T-helper 1 cell (primary cell): ENCODE measurements at places on chromosomes 5 and 9.

- DNase-seq: no peak
These were observed 204.7 kb downstream of the TTLL11 start for GRCh38 chr9:121888438-121888775.

GRCh38 chr9:71962328-71962727 is 50.9 kb downstream of the C9orf85 start:
- no peak for DNase-seq

DNA sequence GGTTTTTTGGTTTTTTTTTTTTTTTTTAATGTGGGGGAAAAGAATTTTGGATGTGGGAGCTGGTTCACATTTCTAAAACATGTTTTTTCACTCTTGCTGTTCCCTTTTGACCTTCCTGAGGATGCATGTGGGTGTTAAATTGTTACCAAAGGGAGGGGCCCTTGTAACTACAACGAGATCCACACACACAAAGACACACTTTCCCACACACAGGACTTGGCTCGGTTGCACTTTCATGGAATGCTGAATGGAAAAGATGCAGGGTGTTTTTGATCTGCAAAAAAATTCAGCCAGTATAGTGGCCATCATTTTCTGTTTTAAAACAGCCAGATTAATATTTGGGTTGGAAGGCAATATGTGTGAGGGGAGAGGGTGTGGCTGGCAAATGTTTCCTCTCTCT is 576.9 kb downstream of the EBF1 start:
- DNase-seq: no peak

DNA sequence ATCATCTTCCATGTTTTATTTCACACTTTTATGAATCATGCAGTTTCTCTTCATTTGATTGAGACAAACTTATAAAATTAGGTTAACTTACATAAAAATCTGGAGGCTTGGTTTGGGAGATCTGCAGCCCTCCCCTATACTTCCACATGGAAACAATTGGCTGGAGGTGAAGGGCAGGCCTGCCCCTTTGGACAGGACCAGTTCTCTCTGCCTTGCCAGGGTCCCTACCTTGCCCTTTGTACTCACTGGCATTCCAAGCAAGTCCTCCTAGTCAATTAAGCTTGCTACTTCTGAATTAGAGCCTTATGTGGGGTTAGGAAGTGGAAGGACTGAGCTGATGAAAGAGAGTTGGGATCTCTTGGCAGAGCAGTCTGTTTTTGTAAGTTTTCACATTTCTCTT is 257.3 kb downstream of the GAS1 start:
- no peak for DNase-seq

GRCh38 chr5:147482706-147483180 is 27.1 kb downstream of the DPYSL3 start:
- DNase-seq: no peak

DNA sequence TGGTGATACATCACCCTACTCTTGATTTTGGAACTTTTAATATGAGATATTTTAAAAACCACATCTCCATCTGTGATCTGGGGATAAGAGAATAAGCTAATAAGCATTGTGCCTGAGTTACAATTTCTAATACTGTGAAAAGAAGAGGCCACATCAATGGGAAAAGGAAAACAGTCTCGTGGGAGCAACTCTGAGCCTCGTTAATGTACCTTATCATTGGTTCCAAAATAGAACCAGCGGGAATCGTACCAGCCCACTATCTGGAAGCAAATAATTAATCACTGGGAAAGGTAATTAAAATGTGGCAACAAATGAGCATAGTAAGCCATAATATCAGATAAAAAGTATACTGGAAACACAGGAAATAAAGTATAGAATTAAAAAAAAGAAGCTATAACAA is 28.0 kb upstream of the CEP78 start:
- no peak for DNase-seq

DNA sequence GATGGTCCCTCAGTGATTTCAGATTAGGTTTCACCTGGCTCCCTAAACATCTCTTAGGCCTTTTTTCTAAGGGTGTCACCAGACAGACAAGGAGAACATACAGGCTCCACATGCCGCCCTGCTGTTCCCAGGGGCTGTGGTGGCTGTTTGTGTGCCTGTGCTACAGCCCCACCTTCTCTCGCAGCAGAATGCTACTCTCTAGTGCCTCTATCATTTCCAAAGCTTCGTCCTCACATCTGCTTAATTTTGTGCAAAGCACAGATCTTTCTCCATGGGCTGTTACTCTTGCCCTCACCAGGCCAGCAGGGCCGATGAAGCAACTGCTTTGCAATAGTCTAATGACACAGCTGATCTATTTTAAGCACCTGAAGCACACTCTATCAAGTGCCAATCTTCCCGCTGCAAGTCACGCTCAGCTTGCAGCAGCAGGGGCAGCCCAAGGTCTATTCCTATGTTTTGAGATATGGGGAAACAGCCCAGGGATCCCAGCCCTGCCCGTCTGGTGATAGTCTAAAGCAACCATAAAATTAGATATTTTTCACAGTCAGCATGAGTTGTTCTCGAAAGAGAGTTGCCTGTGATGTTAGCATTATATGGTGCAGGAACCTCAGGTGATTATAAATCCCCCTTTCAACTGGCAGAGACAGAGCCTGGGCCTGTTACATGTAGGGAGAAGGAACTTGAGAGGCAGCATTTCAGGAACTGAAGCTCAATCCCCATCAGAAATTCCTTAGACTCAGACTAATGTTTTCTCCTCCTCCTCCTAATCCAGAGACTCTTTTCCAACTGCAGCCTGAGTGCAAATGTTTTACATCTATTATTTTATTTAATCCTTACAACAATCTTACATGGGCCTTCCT is 12.7 kb downstream of the ABLIM3 start:
- no peak for DNase-seq

DNA sequence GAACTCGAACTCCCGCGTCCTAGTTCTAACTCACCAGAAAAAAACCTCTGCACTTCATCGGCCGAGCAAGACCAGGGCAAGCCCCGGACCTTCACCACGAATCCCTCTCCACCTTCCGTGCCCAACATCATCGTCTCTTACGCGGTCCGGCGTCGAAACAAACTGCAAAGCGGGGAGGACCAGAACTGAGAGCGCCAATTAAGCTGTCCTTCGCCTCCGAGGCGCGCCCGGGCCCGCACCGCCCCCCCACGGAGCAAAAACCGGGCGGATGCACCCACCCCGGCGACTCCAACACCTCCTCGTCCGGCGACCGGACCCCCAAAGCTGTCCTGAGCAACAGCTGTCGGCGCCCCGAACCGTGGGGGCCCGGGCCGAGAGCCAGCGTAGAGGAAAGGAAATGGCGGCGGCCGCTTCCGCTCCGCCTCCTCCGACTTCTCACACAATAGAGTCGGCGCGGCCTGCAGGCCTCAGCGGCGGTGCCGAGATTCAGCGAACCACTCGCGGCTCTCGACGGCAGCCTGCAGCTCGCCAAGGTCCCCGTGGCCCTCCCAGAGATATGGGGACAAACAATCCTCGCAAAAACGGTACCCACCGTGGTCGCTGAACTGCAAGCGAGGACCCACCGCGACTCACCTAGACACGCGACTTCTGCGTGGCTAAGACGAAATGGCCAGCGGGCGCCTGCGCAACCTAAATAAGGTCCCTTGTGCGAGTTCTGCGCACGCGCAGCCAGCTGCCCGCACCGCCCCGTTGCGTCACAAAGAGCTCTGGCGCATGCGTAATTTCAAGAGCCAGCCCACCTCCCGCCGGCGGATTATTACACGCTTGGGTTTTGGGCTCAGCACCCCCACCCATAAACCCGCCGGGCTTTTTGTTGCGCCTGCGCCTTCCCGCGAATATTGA is at the start of gene HNRNPH1:
TSS of gene HNRNPH1 (minus strand) at position 669 of the 903 bp plus-strand sequence. CDS start at position 131, 538 bp downstream.
- peak; percentile 99 for DNase-seq

GRCh38 chr5:172303162-172303561 is 19.6 kb upstream of the UBTD2 start:
- DNase-seq: no peak

GRCh38 chr9:113237026-113237425 is 15.7 kb downstream of the SLC31A1 start:
- DNase-seq: no peak

DNA sequence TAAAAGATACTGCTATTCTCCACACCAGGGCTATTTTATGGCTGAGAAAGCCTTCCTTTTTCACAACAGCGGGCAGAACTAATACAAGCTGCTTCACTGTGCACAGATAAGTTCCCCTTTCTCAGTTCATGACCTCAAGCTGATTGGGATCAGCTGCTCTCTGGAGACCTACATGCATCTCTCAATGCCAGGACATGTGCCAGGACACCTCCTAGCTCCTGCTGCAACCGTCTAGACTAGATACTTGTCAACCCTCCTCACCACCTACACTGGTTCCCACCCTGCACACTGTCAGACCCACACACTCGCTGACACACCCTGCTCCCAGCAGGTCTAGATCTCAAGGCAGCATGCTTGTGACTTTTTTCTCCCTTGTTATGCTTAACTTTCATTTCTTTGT is 39.8 kb downstream of the STARD4 start:
- no peak for DNase-seq

- DNase-seq: peak; percentile 85
These were observed 8.5 kb downstream of the PRR7 start for GRCh38 chr5:177455036-177455660.

DNA sequence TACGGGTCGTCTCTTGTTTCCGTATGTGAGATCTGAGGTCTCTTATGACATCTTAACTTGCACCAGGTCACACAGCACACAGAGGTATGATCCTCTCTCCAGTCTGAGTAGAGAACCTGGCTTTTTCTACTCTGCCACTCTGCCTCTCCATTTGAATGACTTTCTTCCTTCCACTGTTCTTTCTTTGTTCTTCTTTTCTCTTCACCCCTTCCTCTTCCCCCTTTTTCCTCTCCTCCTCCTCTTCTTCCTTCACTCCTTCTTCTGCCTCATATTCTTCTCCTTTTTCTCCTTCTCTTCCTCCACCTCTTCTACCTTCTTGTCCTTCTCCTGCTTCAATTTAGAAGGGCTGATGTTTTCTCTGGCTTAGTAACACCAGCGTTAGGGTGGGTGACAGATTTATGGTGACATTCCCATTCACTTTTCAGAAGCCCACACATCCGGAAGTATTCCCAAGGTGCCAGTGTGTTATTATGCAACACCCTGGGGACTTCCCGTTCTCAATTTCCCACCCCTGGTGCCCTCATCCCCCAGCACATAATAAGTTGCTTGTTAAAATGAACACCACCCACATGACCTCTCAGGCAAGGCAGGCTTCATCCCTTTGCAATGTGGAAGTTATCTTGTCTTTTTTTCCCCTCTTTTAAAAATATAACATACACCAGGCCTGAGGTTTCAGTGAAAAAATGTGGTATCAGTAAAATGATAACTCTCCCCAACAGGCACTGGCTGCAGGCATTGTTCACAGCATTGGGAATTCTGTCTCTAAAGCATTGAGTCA is 122.0 kb downstream of the PAPPA start:
- DNase-seq: no peak

DNA sequence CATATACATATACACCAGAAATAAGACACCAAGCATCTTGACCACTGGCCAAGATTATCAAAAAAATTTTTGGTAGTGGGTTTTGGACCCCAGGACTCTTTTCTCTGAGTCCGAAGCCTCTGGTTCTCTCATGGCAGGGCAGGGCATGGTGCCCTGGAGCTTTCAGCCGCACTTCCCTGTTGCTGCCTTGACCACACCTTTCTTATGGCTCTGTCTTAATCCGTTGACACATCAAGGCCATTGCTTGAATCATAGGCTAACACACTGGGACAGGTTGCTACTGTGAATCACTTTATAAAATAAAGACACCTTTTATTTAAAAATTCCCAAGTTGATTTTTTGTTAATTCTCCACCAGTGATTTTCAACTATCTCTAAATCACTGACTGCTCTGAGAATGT is 45.4 kb upstream of the CAST start:
- no peak for DNase-seq

- DNase-seq: no peak
These were observed 77.5 kb downstream of the ZSWIM6 start for GRCh38 chr5:61409568-61409967.
